CD4-positive, alpha-beta T cell (primary cell): ENCODE measurements at places on chromosomes 12 and 14.
A peak's percentile ranks its signal among the peaks of the same experiment; 100 is the strongest.

- DNase-seq, result peak; percentile 73
Measured at GRCh38 chr14:74945852-74946658, 9.3 kb downstream of the PGF start.

DNA sequence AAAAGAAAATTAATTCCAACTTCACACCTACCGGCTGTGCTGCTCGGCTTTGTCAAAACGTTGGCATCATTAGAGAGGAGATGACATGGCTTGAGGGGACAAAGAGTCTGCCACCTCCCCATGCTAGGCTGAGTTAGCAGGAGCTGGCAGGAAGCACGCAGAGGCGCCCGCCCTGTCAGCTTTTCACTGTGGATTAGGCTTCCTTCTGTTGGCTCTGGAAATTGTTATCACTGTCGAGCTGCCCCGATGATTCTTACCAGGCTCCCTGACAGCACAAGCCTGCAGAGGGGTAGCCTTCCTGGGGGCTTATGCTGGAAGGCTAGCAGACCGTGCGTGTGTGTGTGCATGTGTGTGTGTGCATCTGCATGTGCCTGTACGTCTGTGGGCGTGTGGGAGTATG is 490.9 kb upstream of the TBX3 start:
- no peak for DNase-seq

GRCh38 chr12:18546399-18546798 is 191.4 kb downstream of the PLCZ1 start:
- DNase-seq, result no peak

GRCh38 chr12:44017216-44017615 is 181.3 kb downstream of the TMEM117 start:
- no peak for DNase-seq

GRCh38 chr12:104866291-104866690 is 91.8 kb downstream of the SLC41A2 start:
- DNase-seq, result no peak

- no peak for DNase-seq
Measured at GRCh38 chr14:75577090-75577489, 1.3 kb upstream of the FLVCR2 start.
